ENCODE measurements at places on chromosomes 4 and X. TPM values are rescaled to one million over a fixed set of nuclear protein-coding genes. Genes with fewer than 3 reads are reported as not detected.

GRCh38 chr4:66279084-66279483 lies 608.8 kb upstream of the EPHA5 start:
- no peak for DNase-seq

DNA sequence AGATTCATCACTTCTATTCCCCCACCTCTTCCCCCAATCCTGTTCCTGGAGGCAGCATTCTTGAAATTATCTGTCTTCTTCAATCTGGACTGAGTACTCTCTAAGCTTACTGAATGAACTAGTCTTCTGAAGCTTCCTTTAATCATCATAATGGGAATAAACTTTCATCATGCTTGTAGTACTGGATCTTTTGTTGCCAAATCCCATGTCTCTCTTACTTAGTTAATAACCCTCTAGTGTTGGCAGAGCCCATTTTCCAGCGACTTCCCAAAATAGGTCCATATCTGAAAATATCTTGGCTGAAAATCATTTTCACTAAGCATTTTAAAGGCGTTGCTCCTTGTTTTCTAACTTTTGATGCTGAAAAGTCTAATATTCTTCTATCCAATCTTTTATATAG lies 39.6 kb downstream of the RPS6KA3 start:
- no peak for DNase-seq

GRCh38 chrX:20523626-20524312 lies 257.1 kb upstream of the RPS6KA3 start:
- DNase-seq = no peak

Gene GAGE13
- polyA plus RNA-seq = not detected

Gene ITIH6
- polyA plus RNA-seq = 0.02 TPM

Data from H1 (cell line).